ENCODE measurements at places on chromosomes 7 and 10. TPM values are rescaled to one million over a fixed set of nuclear protein-coding genes. Genes with fewer than 3 reads are reported as not detected.

DNA sequence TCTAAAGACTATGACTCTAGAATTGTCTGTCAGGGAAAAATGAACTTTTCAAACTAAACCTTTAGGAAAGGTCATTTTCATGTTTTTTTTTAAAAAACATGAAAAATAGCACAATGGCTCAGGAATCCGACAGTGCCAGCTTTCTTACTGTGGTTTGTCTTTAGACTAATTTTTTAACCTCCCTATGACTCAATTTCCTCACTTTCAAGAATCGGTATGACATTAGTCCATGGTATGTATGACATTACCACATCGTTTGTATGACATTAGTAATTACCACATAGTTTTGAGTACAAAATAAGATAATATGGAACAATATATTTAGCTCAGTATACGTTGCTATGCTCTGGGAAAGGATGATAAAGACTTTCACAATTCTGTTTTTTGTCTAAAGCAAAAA lies 383.2 kb downstream of the PTPRN2 start:
- DNase-seq = no peak

Gene WDR91
- total RNA-seq = 3.6 TPM

Gene FAM180A
- total RNA-seq = not detected

Gene GPR141
- total RNA-seq = not detected

GRCh38 chr10:3887404-3887803 lies 102.4 kb upstream of the KLF6 start:
- DNase-seq = no peak

Gene ARMC3
- not detected for total RNA-seq

Data from H4 (cell line).